ENCODE measurements at places on chromosomes 5 and 9. TPM values are rescaled to one million over a fixed set of nuclear protein-coding genes. Genes with fewer than 3 reads are reported as not detected.

OR1J2 gene
- total RNA-seq: not detected

LHFPL2 gene
- not detected for total RNA-seq

FGF10 gene
- total RNA-seq: not detected

FGF18 gene
- not detected for total RNA-seq

SH3GL2 gene
- not detected for total RNA-seq

ARHGEF39 gene
- 15.4 TPM for total RNA-seq

RANBP17 gene
- not detected for total RNA-seq

IFNB1 gene
- not detected for total RNA-seq

CER1 gene
- not detected for total RNA-seq

TICAM2 gene
- total RNA-seq: 1.00 TPM

IL3 gene
- total RNA-seq: 0.82 TPM

FAXDC2 gene
- 0.14 TPM for total RNA-seq

TAF1L gene
- total RNA-seq: 0.05 TPM

DNAI1 gene
- total RNA-seq: not detected

SYK gene
- 0.45 TPM for total RNA-seq

C5orf52 gene
- total RNA-seq: not detected

NRG2 gene
- not detected for total RNA-seq

TAF11L4 gene
- not detected for total RNA-seq

KCNN2 gene
- total RNA-seq: not detected

MRPS30 gene
- 41.7 TPM for total RNA-seq

CCNO gene
- not detected for total RNA-seq

BARHL1 gene
- not detected for total RNA-seq

FRMD3 gene
- total RNA-seq: 0.50 TPM

RNF183 gene
- total RNA-seq: not detected

NMUR2 gene
- total RNA-seq: not detected

DMRT3 gene
- total RNA-seq: not detected

FYB1 gene
- 193 TPM for total RNA-seq

ARL14EPL gene
- total RNA-seq: not detected

RASEF gene
- total RNA-seq: not detected

FTMT gene
- total RNA-seq: not detected

XRCC4 gene
- total RNA-seq: 11.3 TPM

LCN6 gene
- not detected for total RNA-seq

ZER1 gene
- 12.8 TPM for total RNA-seq

EGFLAM gene
- total RNA-seq: not detected

OLFM1 gene
- total RNA-seq: not detected
